ENCODE measurements at places on chromosomes 3 and 15.

DNA sequence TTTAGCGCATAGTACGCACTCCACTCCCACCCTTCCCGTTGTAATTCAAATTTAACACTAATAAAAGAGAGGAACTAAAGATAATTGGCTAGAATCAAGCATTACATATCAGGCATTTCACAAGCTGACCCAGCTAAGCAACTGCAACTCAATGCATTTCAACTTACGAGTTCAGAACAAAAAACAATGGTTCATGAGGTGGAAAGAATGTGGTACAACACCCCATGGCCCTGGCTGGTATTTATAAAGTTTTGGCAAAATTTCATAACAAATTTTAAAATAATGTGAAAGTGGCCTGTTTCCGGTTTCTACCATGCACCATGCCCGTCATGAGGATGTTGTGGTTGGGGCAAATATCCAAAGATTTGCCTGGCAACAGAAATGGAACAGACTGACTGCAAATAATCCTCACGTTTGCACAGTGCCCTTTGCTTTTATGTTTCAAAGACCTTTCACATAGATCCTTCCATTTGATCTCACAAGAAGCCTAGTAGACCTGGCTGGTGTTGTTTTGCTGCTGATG is 455.3 kb upstream of the NR2F2 start:
- DNase-seq, result no peak

DNA sequence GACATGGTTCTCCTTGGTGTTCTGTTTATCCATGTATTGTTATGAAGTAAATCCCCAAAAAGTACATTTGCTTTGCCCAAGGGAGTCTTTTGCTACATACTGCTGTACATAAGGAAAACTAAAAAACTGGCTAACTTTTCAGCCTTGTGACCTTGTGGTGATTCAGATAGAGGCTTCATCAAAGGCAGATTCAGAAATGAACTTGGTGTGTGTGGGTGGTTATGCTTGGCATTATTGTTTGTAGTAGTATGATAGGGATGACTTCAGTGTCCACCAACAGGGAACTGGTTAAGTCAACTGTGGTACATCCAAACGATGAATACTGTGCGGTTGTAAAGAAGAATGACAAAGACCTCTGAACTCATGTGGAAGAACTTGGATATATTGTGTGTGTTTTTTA is 75.6 kb upstream of the CHRNB4 start:
- no peak for DNase-seq

- no peak for DNase-seq
These were observed 66.8 kb upstream of the PTX3 start for GRCh38 chr3:157369727-157370421.

GRCh38 chr3:66582721-66583423 is 82.0 kb upstream of the LRIG1 start:
- no peak for DNase-seq

- no peak for DNase-seq
These were observed 91.5 kb upstream of the CHD2 start for GRCh38 chr15:92808598-92809063.

DNA sequence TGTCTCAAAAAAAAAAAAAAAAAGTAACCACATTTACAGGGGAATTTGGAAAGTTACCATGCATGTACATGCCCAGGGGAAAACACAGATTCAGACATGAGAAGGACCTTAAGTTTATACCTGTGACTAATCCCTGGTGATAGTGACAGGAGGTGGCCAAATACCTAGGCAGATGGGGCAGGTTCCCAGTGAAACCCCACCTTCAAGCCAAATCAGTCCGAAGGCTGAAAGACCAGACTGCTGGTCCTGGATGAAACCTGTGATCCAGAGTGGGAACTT is 15.8 kb downstream of the SPCS1 start:
- no peak for DNase-seq

DNA sequence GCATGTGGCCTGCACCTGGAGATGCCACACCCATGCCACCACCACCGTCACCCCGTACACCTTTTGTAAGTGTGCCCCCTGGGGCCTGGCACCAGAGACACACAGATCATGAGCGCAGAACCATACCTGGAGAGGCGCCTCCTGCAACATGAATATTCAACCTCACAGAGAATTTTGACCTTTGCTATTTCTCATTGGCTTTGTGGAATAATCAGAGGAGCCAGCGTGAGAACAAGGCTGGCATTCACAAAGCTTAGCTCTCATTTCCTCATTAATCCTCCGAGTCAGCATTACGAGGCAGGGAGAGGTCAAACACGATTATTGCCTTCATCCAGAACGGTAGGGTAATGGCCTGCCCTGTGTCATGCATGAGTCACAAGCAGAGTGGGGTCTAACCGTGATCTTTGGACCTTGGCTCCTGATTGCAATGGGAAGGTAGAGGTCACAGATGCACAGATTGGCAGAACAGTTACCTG is 73.0 kb upstream of the POMGNT2 start:
- no peak for DNase-seq

DNA sequence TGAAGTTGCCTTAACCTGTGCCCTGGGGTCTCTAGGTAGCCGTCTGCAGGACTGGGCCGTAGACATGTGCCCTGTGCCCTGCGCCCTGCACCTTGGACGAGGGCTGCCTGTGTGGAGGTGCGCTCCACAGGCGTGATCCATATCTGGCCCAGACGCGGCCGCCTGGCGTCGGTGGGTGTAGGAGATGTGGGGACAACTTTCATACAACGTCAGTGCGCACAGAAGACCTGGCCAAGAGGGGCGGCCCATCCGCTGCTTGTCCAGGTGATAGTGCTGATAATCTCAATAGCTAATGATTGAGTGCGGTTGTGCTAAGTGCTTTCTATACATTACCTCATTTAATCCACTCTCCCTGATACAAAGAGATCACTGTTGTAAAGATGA is 665 bp upstream of the RASGRP1 start:
- no peak for DNase-seq

- no peak for DNase-seq
These were observed 11.7 kb upstream of the ZNF148 start for GRCh38 chr3:125386811-125387210.

DNA sequence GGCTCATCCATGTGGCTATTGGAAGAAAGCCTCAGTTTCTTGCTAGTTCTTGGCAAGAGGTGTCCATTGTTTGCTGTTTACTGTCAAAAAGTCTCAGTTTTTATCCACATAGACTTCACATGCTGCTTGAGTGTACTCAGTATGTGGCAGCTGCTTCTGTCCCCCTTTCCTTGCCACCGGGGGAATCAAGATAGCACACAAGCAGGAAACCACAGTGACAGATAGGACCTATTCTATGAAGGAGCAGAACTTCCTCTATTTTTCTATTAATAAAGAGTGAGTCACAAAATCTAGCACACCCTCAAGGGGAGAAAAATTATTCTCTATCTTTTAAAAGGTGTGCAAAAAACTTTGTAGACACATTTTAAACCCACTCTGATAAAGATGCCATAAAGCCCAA is 121.4 kb upstream of the GMNC start:
- DNase-seq, result no peak

DNA sequence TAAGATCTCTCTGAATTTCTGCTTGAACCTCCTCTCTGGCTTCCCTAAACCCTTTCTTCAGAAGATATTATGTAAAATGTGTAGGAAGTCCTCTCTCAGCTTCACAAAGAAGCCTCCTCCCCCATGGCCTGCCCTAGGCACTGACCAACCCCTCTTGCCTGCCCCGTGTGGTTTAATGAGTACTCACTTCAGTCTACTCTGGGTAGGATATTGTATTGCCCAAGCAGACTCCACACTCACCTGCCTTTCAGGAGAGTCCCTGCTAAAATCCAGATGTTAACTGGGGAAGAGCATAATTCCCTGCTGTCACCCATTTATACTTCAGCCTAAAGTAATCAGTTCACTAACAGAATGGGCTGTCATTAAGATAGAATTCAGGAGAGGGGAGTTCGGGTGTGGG is 2.6 kb upstream of the AGBL1 start:
- no peak for DNase-seq

- DNase-seq, result no peak
These were observed 85.7 kb downstream of the OXNAD1 start for GRCh38 chr3:16350597-16351318.

GRCh38 chr3:167750272-167750971 is 14.9 kb downstream of the SERPINI1 start:
- no peak for DNase-seq

- DNase-seq, result no peak
These were observed 95.2 kb upstream of the PLCL2 start for GRCh38 chr3:16789344-16790120.

DNA sequence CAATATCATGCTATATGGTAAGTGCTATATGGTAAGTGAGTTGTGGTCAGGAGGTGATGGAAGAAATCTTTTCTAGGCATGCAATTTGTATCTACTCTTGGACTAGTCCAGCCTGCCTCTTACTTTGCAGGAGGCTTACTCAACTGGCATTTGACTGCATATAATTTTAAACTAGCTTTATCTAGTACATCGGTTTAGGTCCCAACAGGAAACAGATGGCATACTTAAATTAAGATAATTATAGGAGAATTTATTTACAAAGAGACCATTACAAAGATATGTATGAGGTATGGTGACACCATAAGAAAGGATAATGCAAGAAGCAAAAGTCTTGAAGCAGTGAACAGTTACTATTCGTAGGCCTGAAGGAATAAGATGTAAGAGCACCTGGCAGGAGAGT is 7.8 kb downstream of the SLC28A2 start:
- DNase-seq, result no peak

- no peak for DNase-seq
These were observed 1.3 kb downstream of the DMXL2 start for GRCh38 chr15:51621155-51621765.

GRCh38 chr3:124791142-124791541 is 60.9 kb downstream of the UMPS start:
- DNase-seq, result no peak

- no peak for DNase-seq
These were observed 24.5 kb downstream of the IQGAP1 start for GRCh38 chr15:90412356-90413194.

- no peak for DNase-seq
These were observed 785 bp upstream of the MYRIP start for GRCh38 chr3:39808467-39809180.

DNA sequence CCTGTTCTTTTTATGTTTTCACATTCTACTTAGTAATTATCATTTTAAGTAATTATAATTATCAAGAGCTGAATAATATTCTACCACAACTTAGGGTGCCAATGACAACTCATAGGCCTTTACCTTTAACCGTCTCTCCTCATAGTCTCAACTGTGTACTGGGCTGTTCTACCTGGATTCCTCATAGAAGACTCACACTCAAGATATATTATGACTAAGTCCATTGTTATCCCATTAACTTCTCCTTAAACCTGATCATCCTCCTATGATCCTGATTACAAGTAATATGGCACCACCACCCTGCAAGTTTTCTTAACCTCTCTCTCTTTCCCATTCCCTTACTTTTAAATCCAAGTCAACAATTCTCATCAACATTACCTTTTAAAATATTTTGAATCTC is 285.9 kb upstream of the VEPH1 start:
- DNase-seq, result no peak

DNA sequence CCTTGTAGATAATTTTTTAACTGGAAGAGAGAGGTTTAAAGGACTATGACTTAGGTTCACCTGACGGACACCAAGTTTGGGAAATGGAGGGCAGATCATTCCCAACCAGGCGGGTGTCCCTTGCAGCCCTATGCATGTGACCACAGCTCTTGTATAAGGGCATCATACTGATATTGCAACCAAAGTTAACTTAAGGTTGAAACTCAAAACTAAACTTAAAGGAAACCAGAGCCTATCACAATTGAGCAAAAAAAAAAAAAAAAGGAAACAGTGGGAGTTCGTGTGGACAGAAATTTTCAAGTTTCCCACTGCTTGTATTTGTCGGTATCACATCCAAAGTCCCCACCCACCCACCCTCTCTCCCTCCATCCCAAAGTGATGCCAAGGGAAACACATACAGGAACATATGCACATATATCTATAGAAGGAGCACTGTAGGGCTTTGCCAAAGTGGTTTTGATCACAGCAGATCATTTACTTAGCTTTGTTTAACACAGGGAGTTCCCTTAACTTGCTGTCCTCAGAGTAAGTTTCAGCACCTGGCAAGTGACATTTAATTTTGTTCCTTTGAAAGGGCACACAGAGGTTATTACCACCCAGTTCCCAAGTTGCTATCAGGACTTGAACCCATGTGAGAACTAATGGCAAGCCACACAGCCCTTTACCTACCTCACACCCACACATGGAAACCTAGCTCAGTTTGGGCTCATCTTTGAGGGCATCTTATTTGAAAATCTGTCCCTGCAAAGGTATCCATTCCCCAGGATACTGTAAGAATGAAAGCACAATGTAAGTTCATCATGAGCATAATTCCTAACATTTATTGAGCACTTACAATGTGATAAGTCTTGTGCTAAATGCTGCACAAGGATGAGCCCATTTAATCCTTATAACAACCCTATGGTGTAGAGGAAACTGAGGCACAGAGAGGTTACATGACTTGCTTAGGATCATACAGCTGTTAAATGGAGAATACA is 204.5 kb upstream of the CMC1 start:
- DNase-seq, result no peak

DNA sequence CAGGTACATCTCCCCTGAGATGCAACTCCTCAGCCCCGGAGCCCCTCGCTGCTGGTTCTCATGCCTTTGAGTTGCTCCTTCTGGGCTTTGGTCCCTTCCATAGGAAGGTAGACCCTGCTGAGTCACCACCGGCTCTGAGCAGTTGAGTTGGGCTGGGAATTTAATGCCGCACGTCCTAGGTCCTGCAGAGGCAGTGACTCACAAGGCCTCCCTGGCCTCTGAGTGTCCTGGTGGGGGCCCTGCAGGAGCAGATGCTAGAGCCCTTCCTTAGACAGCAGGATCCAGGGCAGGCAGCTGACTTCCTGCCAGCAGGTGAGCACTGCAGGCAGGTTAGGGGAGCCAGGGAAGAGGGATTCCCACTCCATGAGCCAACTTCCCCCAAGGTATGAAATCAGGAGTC is 5.5 kb upstream of the NTRK3 start:
- no peak for DNase-seq

DNA sequence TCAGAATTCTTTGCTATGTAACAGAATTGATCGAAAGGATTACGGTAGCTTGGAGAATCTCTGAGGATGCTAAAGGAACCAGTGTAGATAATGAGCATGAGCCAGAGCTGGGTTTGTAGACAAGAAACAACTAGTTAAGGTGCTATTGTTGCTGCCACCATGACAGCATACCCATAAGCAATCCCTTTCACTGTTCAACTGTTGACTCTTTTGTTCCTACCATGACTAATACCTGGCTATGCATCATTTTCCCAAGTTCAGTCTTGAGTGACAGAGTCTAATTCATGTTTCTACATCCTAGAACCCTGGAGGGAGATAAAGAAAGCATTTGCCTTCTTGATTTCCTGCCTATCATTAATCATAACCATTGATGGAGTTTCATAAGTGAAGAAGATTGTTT is 600.3 kb downstream of the OTOL1 start:
- no peak for DNase-seq

- no peak for DNase-seq
These were observed 109.8 kb downstream of the IL12A start for GRCh38 chr3:160098261-160098908.

DNA sequence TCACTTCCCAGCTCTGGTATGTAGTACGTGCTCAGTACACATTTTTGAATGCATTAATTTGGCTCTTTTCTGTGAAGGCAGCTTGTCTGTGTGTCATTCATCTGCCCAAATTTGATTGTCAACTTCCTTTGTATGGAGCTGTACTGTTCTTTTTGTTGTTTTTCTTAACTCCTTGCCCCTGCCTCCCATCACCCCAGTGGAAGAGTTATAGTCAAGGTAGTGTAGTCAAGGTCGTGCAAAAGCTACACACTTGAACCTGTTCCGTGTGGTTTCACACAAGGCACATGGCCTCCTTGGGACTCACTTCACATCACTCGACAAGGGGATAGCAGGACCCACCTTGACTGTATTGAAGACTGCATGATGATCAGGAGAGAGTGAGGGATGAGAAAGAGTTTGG is 37.6 kb downstream of the SMAD3 start:
- DNase-seq, result no peak

Measured in hematopoietic multipotent progenitor cell treated with erythropoietin and hydrocortisone succinate and interleukin-3 and kit ligand, for 17 days (in vitro differentiated cells).